ENCODE measurements at places on chromosomes 4 and X. TPM values are rescaled to one million over a fixed set of nuclear protein-coding genes. Genes with fewer than 3 reads are reported as not detected.

- DNase-seq, result no peak
Observed at GRCh38 chr4:10730590-10730989, 46.0 kb upstream of the CLNK start.

GRCh38 chrX:65480960-65481359 is 53.6 kb downstream of the LAS1L start:
- DNase-seq, result no peak

Gene SPACA5
- not detected for total RNA-seq

Gene DBET
- not detected for total RNA-seq

Data from Panc1 (cell line).